CD8-positive, alpha-beta memory T cell (primary cell): ENCODE measurements at places on chromosomes 2 and 18. TPM values are rescaled to one million over a fixed set of nuclear protein-coding genes. Genes with fewer than 3 reads are reported as not detected.

The CNTNAP5 gene
- total RNA-seq: not detected

The MARCO gene
- not detected for total RNA-seq

The MOCOS gene
- total RNA-seq: 0.13 TPM

The TNFRSF11A gene
- total RNA-seq: 3.1 TPM

The ALPG gene
- not detected for total RNA-seq

The SERPINB11 gene
- not detected for total RNA-seq

DNA sequence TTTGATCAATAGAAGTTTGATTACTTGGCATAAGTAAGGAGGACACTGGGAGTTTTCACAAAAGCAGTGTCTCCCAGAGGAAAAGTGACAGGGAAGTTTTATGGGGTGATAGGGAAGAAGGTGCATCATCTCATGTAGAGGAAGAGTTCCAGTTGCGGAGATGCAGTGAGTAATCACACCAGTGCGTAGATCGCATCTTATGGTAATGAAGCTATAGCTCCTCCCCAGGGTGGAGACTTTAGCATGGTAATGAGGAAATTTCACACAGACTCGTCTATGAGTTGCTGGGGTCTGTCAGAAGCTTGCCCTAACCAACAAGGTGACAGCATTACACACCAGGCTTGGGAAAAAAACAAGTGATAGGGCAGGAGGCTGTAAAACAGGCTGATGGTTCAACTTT lies 49.0 kb downstream of the KYNU start:
- H3K4me1 ChIP-seq: no peaks in the 10 kb centered on the region
- no peak overlapping the region for H3K27ac ChIP-seq
- no peaks in the 10 kb centered on the region for H3K36me3 ChIP-seq

DNA sequence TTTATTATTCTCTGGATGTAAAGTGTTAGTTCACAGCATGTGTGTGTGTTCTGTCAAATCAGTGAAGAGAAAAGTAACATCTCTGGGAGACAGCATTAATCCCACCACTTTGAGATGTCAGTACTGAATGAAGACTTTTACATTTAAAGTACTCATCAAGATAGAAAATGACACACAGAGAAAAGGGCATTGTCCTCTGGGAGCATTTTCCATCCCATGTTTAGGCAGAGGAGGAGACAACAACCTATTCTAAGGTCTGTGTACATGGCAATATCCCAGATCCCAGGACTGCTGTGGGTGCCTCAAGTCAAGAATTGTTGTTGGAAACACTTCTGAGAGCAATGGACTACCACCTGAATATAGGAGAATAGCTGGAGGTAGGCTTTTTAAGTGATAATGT lies 201.5 kb downstream of the PPP1R1C start:
- no peak overlapping the region for H3K27ac ChIP-seq
- no peaks in the 10 kb centered on the region for H3K36me3 ChIP-seq
- no peaks in the 10 kb centered on the region for H3K4me1 ChIP-seq
- no peak for DNase-seq
- no peaks in the 10 kb centered on the region for H3K27me3 ChIP-seq
- no peak overlapping the region for H3K4me3 ChIP-seq

- H3K4me1 ChIP-seq: no peaks in the 10 kb centered on the region
- H3K27me3 ChIP-seq: no peaks in the 10 kb centered on the region
- no peak overlapping the region for H3K27ac ChIP-seq
Measured at GRCh38 chr2:129061069-129061768, 742.6 kb upstream of the HS6ST1 start.

DNA sequence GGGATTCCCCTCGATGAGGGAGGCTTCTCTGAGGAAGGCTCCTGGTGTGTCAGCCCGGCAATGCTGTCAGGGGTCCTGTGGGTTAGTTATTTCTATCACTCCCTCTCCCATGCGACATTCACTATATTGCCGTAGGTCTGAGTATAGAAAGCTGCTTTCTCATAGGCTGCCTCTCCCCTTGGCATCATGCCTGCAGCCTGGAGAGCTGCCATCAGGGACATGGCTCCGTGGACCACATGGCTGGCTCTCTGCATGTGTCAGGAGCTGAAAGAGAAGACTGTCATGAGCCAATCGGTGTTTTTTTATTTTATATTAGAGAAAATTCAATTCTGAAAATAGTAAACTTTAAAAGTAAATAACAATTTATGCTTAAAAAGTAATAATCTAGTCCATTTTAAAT lies 198.0 kb downstream of the CDH20 start:
- no peak overlapping the region for H3K4me3 ChIP-seq
- no peaks in the 10 kb centered on the region for H3K36me3 ChIP-seq

- DNase-seq: no peak
- H3K27me3 ChIP-seq: no peaks in the 10 kb centered on the region
- no peaks in the 10 kb centered on the region for H3K36me3 ChIP-seq
- peaks cover 35% of the 10 kb centered on the region for H3K4me1 ChIP-seq
- H3K27ac ChIP-seq: no peak overlapping the region
Measured at GRCh38 chr2:85890522-85891176, 1.9 kb upstream of the ST3GAL5 start.

DNA sequence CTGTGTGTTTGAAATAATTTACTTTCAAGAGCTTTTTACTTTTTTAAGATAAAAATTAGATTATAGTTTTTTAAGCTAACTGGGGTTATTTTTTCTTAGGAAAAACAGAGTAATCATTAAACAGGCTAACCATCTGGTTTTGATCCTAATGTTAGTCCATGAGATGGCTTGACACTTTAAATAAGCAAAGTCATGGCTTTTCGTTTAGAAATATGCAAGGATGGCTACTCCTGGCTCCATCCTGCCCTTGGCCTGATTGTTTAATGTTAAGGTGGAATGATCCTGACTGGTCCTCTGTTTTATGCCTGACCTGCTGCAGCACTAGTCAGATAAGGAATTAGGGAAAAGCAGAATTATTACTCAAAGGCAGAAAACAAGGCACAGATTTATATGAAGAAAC lies 39.7 kb upstream of the PNPT1 start:
- no peak for DNase-seq
- no peaks in the 10 kb centered on the region for H3K27me3 ChIP-seq
- H3K4me3 ChIP-seq: no peak overlapping the region
- no peaks in the 10 kb centered on the region for H3K4me1 ChIP-seq
- no peak overlapping the region for H3K27ac ChIP-seq

DNA sequence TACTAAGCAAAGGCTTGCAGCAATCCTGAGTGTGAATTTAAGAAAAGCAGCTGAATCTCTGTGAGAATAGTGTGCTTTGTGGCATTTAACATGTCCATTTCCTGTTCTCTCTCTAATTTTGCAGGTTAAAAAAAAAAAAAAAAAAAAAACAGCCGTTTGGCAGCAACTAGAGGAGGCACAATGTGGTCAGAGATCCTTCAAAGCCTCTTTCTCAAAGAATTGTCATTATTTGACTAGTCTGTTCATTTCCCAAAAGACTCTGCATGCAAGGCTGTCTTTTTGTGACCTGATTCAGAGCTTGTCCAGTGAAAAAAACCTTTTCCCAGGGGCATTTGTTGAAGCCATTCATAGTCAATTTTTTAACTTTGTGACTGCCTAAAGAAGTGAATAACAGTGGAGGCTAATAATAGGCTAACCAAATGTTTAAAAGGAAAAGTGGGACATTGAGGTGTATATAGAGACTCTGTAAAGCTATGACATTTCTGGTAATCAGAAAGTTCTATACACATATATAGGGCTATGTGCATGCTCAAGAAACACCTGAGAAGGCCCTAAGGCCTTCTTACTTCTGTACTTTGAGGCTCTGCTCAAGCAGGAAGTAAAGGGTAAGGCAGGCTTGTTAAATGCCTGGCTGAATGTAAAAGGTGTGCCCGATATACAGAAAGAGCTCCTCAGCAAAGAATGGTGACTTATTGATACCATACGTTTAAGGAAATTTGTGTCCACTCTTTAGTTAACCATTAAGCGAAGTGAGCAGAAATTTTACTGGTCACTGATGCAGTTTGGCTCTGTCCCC lies 289.6 kb upstream of the RAB6C start:
- no peak for DNase-seq
- no peaks in the 10 kb centered on the region for H3K36me3 ChIP-seq
- H3K27ac ChIP-seq: no peak overlapping the region

- no peak for DNase-seq
- no peaks in the 10 kb centered on the region for H3K4me1 ChIP-seq
Measured at GRCh38 chr2:84126530-84126929, 332.6 kb downstream of the SUCLG1 start.

DNA sequence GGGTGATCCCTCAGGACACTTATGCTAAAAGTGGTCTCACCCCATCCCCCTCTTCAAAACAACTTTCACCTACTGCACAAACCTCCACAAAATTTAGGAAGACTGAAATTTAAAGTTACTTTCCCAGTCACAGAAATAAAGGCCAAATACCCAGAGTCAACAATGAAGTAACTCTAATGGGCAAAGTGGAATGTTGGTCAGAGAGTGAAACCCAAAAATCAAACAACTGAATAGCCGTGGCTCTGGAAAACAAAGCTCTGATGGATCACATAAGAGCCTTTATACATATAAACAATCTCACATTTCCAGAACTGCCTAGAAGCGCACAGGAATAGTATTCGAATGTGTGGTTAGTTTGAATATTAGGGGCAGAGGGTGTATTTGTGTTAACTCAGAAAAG lies 4.7 kb downstream of the ACVR1 start:
- no peaks in the 10 kb centered on the region for H3K27me3 ChIP-seq
- no peak overlapping the region for H3K27ac ChIP-seq
- no peak for DNase-seq
- H3K36me3 ChIP-seq: no peaks in the 10 kb centered on the region
- H3K4me3 ChIP-seq: no peak overlapping the region

DNA sequence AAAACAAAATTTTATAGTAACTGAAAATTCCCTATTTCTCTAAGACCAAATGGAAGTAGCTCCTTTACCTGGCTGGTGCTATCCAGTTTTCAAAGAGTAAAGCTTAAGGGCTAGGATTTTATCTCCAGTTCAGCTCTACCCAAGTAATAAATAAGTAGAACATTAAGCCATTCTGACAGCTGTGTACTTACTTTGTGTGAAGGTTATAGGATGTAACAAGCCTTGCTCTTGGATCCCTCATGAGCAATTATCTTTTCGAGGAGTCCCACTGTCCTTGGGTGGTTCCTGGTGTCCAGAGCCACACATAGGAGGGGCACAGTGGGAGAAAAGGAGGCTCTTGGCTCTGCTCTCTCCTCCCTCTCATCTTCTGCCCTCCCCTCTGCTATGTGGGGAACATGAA lies 45.5 kb downstream of the KIF5C start:
- no peaks in the 10 kb centered on the region for H3K27me3 ChIP-seq
- H3K27ac ChIP-seq: no peak overlapping the region
- DNase-seq: no peak
- no peaks in the 10 kb centered on the region for H3K36me3 ChIP-seq
- no peak overlapping the region for H3K4me3 ChIP-seq
- no peaks in the 10 kb centered on the region for H3K4me1 ChIP-seq

- DNase-seq: no peak
- H3K36me3 ChIP-seq: no peaks in the 10 kb centered on the region
- H3K27ac ChIP-seq: peak overlapping the region; percentile 22
Measured at GRCh38 chr2:43196768-43197587, 29.4 kb downstream of the ZFP36L2 start.
